HL-60 (cell line): ENCODE measurements at places on chromosomes 2 and 18.

- DNase-seq: no peak
Measured at GRCh38 chr18:5979971-5980457, 84.7 kb upstream of the TMEM200C start.

- DNase-seq: no peak
Measured at GRCh38 chr2:45244928-45245327, 235.7 kb upstream of the SIX2 start.

DNA sequence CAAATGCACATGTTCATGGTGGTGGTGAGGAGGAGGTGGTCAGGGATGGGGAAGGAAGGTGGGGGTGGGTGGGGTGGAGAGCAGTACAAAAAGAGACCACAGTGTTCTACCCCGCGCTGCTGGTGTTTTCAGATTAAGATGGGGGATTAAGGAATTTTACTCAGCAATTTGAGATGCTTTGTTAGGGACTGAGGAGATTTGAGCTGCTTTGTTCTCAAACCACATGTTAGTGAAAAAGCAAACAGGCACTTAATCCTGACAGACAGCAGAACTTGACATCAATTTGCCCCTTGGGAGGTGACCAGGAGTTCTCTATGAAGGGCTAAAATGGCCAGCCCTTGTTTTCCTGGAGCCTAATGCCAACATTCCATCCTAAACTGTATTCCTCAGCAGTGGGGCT lies 244.5 kb downstream of the MEIS1 start:
- DNase-seq: no peak

DNA sequence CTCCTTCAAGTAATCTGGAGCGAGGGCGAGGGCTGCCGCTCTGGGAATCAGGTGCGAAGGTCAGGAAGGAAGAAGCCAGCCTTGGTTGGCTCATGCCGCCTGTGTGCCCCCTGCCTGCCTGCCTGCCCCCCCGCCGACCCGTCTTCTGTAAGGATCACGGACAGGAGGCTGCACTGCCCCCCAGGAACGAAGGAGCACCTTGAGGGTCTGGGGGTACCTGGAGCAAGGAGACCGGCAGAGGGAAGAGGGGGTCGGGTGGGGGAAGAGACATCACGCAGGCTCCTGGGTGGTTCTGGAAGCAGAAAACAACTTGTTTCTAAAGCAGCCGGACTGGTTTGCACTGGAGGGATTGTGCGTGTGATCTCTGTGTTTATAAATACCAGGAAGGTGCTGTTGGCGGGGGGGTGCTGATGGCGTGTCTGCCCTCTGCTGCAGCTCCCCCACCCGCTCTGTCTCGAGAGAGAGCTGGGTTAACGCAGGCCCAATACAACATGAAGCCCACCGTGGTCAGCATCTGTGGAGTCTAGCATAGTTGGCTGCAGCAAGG lies 1.7 kb downstream of the FOSL2 start:
- DNase-seq: no peak

GRCh38 chr2:230162981-230163380 lies 56.8 kb downstream of the SP110 start:
- DNase-seq: no peak

DNA sequence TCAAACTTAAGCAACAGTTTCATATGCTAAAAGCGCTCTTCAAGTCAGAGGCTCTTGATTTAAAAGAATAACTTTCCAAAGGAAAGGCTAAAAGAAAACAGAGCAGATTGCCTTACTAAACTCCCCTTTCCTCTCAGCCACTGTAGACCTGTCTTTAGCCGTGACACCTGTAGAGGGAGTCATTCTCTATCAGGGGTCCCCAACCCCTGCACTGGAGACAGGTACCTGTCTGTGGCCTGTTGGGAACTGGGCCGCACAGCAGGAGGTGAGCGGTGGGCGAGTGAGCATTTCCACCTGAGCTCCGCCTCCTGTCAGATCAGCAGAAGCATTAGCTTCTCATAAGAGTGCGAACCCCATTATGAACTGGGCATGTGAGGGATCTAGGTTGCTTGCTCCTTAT lies 9.6 kb downstream of the SLC14A1 start:
- no peak for DNase-seq

- no peak for DNase-seq
Measured at GRCh38 chr2:98324181-98324580, 22.1 kb upstream of the CNGA3 start.

DNA sequence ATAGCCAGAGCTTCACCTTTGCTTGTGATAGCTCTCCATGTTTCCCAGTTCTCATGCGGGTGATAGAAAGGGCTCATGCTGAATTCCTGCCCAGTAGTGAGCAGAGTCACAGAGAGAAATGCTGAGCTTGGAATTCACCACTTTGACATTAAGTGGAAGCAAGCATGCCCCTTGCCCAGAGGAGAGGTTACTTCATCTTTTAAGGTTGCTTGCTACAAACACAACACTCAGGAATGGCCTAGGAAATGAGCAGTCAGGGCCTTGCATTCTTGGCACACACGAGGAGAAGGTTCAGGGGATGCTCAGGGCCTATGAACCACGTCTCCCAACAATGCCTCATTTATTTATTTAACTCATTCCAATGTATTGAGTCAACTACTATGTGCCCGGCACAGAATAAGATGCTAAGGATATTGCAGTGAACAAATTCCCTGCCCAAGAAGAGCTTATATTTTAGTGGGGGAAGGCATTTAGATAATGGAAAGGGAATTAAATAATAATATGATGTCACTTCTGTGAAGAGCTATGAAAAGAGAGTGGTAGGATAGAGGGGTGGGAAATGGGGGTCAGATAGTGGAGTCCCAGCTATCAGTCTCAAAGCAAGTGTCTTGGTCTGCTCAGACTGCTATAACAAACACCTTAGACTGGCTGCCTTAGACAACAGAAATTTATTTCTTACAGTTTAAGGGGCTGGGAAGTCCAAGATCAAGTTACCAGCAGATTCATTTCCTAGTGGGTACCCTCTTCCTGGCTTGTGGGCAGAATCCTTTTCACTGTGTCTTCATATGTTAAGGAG lies 42.1 kb downstream of the DDX18 start:
- no peak for DNase-seq

- DNase-seq: no peak
Measured at GRCh38 chr2:226862623-226863022, 26.8 kb downstream of the RHBDD1 start.

DNA sequence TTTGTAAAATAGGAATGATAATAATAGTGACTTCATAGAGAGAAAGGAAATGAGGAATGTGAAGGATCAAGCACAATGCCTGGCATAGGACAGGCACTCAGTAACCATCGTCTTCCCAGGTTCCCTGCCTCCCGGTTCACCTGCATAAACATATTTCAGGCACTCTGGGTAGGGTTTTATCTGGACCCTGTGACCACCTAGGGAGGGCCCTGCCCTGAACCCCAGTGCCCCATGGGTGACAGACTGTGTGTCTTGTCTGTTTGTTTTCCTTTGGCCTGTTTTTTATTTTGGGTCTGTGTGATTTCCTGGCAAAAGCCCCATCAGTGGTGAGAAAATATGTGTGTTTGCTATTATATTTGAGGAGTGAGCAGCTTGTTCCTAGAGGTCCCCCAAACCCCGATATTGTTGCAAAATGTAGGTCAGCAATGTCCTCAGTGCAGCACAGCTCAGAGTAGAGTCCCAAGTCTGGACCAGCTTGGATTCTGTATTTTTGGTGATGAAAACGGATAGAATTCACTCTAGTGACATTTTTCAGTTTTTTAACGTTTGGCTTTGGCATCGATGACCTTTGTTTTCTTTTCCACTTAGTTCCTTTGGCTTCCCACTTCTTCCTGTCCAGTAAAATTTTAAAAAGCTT lies 9.6 kb upstream of the NT5C1B start:
- DNase-seq: no peak

- DNase-seq: no peak
Measured at GRCh38 chr2:133377021-133377481, 191.2 kb downstream of the NCKAP5 start.

GRCh38 chr2:186913870-186914269 lies 64.9 kb upstream of the ZSWIM2 start:
- peak; percentile 60 for DNase-seq

- DNase-seq: no peak
Measured at GRCh38 chr18:10400534-10401307, 53.7 kb upstream of the APCDD1 start.

DNA sequence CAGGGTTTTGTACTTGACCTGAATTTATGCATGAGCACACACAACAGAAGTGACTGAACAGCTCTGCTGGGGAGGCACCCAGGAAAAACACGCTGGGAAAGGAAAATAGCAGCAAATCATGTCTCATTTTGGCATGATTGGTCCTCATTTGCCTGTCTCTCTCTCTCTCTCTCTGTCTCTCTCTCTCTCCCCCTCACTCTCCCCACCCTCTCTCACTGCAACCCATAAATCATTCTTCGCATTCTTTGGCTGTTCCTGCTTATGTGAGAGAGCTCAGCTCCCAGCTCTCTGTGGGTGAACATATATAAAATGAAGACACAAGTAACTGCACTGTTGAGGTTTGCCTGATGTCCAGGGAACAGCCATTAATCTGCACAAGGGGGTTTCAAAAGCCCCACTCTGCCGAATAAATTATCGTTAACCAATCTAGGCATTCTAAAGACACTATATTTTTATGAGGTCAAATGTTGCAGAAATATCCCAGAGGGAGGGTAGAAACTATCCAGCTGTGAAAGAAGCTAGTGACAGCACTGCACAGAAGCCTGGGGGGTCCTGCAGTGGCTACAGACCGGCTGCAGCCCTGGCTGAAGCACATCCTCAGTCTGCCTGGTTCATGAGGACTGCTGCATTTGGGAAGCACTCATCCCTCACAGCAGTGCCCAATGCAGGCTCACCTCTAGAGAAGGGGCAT lies 260.3 kb downstream of the AFF3 start:
- DNase-seq: no peak

GRCh38 chr18:38539371-38539770 lies 973.8 kb upstream of the CELF4 start:
- DNase-seq: no peak

DNA sequence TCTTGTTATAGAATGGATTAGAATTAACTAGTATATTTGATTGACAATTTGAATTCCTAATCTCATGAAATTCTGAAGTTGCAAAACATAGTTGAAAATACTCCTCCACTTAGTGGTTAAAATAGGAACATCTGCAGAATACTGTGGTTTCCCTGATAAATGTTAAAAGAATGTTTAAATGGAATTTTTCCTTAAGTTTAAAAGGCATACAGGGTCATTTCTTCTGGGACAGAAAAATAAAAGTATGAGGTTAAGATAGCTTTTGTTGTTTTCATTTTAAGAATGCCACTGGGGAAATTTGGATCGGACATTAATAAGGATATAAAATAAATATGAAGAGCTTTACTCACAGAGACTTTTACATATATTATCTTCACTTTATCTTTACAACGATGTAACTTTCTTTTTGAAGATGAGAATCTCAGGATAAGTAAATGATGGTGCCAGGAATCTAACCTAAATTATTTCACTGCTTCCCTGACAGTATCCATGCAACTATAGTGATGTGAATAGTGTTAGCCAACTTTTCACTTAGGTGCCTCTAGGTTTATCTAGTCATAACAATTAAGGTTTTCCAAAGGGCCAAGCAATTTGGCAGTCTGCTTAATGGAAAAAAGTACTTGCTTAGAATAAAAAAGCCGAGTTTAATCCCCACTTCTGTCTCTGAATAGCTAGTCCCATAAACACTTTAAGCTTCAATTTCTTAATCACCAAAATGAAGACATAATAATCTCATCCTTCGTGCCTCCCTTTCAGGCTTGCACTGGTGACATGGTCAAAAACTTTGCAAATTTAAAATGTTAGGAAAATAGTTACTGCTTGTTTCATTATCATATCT lies 151.8 kb upstream of the STK17B start:
- no peak for DNase-seq

GRCh38 chr2:44801289-44801840 lies 140.1 kb upstream of the SIX3 start:
- DNase-seq: no peak

DNA sequence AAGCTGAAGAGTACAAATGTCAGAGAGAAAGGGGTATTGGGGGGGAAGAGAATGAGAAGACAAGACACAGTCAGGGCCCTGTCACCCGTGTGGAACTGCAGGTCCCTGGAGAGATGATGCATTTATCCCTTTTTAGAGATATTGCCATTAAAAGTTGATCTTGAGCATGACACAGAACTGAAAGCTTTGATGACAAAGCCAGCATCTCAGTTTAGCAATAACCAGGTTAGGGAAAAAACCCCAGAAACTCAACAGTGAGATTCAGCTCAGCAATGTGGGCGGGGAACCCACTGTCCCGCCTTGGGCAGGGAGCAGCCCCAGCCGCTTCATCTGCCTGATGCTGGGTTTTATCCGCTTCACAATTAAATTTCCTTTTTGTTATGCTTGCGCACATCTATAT lies 181.1 kb downstream of the NEDD4L start:
- no peak for DNase-seq

DNA sequence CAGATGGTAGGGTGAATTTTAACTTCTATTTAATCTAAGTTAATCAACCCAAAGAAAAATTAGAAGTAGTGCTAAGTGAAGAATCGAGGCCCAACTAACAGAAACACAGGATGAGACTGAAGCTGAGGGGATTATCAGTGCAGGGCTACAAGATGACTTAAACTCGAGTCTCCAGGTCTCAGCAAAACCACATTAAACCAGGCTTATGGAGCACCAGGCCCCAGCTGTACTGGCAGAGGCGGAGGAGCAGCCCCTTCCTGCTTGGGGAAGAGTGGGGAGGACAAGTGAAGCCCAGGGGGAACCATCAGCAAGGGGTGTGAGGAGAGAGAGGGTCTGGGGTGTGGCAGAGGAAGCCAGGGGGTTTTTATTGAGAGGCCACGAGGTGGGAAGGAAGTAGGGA lies 135.9 kb upstream of the EPAS1 start:
- DNase-seq: no peak

DNA sequence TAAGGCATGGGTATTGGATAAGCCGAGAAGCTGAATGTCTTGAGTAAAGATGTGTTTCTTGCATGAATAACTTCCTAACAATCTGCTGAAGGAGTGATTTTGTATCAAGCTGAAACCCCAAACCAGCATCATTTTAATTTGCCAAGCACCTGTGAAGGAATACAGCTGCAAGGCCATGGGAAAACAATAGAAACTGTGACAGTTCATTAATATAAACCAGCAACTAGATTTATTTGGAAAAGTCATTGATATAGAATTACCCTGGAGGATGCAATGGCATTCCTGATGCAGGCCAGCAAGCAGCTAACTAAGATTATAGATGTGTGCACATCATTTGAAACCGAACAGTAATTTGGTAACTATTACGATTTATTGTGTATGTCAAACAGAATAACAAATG lies 155.7 kb upstream of the TCF4 start:
- no peak for DNase-seq

DNA sequence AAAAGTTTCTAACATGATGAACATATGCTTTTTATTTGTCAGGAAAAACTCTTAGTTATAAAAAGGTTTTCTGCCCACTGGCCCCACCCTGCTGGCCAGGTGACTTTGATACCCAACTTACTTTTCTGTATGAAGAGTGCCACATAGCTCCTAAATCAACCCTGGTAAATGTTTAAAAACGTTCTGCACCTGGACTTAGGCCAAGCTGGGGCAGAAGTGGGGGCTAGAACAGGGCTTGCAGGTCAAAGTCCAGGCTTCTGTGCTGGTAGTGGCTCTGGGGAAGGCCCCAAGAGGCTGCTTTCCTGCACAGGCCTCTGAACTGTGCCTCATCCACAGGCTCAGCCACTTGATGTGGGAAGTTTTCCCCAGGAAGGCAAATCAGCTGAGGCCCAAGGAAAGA lies 171.7 kb downstream of the ANKRD30B start:
- DNase-seq: no peak
